Dermis microvascular lymphatic vessel endothelial cell (primary cell): ENCODE measurements at places on chromosomes 3 and 15. TPM values are rescaled to one million over a fixed set of nuclear protein-coding genes. Genes with fewer than 3 reads are reported as not detected.

- no peak for DNase-seq
Measured at GRCh38 chr3:104578558-104578957, 788.2 kb upstream of the ALCAM start.

GRCh38 chr3:106485802-106486201 lies 617.0 kb upstream of the CBLB start:
- DNase-seq, result no peak

DNA sequence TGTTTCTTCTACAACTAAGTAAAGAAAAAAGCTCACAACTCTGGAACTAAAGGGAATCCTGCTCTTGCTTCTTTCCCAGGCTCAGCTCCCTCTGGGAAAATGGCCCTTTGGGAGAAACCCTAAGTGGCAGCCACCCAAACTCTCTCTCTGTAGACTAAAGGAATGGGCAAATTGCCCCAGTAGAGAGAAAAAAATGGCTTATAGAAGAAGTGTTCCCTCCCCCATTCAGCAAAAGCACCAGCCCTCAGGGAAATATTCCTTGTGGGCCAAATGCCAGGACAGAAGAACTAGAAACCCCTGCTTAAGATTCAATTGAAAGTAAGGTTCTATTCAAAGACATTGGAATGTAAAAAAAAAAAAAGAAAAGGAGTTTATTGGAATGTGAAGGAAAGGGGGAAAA lies 603.7 kb upstream of the ALCAM start:
- no peak for DNase-seq

SHF gene
- total RNA-seq, result 3.1 and 5.1 TPM in 2 replicates
